ENCODE measurements at places on chromosomes 5 and 9.

DNA sequence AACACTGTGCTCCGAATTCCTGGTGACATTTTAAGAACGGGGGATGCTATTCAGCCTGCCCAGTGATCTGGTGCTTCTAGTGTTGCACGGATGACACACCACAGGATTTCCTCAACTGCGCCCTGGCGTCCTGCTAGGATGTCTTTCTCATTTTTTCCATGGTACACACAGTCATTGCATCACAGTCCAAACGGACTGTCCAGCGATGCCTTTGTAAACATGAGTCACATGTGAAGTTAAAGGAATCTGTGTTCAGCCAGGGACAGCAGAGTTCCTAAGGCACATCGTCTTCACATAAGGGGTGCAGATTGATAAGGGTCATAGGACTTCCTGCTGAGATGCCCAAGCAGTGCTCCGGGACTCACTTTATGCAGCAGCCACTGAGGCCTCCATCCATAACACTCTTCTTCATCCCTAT, 9.3 kb upstream of the PTPN3 start:
- no peak for DNase-seq

GRCh38 chr5:66814146-66814991, 218.2 kb downstream of the MAST4 start:
- peak; percentile 34 for DNase-seq

DNA sequence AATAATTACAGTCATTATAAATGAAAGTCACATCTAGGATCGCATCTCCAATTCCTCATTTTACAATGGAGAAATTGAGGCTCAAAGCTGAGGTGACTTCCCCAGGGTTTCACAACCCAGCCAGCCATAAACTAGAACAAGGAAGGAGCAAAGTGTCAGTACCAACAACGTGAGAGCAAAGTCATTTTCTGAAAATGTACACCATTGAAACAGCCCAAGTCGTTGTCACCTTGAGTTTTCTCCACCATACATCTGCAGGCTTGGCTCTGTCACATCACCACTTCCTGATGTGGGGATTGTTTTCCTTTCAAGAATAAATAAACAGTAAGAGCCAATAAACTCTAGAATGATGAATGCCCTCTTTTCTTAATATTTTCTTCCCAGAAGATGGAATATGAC, 184.5 kb upstream of the PTGER4 start:
- DNase-seq: no peak

DNA sequence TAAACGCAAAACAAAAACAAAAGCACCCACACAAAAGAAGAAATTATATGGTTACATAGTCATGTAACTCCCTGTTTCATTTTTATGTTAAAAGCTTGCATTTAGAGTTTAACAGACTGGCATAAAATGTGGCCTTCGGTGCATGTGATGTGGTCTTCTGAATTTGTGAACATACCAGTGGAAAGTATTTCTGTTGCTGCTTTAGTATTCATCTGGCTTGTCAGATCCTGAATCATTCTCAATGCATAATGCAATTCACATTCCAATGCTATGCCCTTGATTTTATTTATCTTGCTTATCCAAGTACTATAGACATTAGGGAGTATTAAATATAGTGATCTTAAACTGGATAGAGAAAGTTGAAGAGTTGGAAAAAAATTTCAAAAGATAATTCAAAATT, 740.2 kb upstream of the ZNF608 start:
- no peak for DNase-seq

DNA sequence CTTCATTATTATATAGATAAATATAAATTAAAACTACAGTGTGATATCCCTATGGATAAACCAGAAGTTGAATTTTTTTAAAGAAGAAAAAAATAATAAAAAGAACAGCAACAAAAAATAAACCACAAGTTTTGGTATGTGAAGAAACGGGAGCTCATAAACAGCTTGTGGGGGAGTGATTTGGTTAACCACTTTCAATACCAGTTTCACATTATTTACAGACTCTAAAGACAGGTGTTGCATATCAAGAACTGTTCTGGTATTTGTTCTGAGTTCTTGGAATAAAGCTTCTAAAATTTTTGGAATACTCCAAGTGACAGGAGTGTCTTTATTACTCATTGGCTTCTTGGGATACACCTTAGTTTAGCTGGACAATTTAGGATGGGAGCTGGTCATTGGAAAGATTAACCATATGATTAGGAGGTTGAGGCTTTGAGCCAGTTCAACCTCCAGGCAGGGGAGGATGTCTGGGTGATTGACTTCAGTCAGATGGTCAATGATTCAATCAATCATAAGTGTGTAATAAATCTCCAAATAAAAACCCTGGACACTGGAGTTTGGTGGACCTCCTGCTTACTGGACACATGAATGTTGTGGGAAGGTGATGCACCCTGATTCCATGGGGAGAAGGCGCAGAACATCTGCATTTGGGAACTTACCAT, 2223.1 kb upstream of the C9orf72 start:
- DNase-seq: no peak

DNA sequence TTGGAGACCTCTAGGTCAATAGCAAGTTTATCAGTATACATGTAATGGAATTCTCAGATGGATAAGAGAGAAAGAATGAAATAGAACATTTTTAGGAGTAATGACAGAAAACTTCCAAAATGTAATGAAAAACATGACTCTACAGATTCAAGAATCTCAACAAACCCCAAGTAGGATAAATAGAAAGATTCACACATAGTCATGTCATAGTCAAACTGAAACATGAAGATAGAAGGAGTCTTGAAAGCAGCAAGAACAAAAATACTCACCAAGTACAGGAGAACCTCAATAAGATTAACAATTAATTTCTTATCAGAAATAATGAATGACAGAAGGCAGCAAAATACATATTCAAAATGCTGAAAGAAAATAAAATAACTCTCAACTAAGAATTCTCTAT, 164.5 kb downstream of the SPATA31D1 start:
- no peak for DNase-seq

DNA sequence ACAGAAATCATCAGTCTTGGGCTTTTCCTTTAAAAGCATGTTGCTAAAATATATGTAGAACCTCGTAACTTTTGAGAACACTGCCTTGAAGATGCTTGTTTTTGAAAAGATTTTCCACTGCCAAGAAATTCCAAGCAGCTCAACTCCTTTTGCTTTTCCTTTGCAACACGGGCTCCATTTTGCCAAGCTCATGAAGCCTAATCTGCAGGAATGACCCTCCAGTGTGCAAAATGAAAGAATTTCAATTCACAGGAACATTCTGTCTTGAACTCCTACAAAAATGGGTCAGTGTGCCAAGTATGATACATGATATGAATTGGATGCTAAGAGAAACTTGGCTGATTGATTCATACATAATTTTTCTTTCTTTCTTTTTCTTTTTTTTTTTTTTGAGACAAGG, 35.4 kb upstream of the ERCC6L2 start:
- DNase-seq: no peak

DNA sequence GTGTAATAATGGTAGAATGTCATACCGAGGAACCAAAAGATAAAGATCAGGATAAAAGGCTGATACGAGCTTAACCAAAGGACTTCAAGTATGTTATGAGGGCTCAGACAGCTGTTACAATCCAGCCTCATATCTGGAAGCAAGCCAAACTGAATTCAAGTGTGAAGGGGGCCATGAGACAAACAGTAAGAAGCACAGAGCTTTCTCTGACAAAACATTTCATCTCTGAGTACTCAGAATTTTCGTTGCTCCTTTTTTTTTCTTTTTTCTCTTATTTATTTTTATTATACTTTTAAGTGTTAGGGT, 52.9 kb upstream of the CD180 start:
- DNase-seq: no peak

- no peak for DNase-seq
Observed at GRCh38 chr5:171131497-171131896, 177.6 kb upstream of the TLX3 start.

- DNase-seq: no peak
Observed at GRCh38 chr5:172868436-172868923, 34.4 kb downstream of the ERGIC1 start.

GRCh38 chr9:18864516-18864915, 168.5 kb downstream of the SAXO1 start:
- no peak for DNase-seq

DNA sequence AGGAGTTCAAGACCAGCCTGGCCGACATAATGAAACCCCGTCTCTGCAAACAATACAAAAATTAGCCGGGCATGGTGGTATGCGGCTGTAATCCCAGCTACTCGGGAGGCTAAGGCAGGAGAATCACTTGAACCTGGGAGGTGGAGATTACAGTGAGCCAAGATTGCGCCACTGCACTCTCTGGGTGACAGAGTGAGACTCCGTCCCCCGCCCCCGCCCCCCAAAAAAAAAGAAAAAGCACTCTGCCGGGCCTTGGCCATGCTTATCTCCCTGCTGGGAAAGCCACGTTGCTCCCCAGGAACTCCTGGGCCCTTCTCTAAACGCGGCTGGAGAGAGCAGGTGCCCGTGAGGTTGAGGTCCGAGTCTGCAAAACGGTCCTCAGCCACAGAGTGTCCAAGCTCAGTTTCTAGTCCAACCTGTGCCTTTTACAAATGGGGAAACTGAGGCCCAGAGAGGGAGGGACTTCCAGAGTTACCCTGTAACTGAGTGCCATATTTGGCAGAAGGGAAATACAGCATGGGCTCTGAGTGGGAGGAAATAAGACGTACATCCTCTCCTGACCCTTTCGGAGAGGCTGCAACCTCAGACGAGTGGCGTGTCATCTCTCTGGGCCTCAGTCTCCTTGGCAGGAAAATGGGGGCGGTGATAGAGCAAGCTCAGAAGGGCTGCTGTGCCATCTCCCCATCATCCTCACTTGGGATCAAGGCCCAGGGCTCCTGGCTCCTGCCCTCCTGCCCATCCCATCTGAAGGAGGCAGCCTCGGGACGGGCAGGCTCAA, 6.6 kb upstream of the PHYHD1 start:
- no peak for DNase-seq

DNA sequence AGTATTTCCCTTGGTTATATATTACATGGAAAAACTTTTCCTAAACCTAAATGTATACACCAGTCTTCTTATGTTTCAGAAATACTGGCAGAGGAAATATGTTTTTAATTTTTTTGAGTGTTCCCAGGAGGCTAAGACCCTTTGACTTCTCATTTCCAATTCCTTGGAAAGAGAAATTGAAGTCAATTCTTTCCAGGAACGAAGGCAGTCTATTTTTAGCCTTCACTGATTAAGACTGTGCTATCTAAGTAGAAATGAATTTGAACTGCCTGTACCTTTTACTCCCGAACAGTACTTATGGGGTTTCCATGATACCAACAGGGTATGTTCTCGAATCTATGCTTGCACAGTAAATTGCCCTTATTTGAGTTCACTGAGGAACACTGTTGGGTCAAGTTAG, 340.3 kb upstream of the CD180 start:
- no peak for DNase-seq

DNA sequence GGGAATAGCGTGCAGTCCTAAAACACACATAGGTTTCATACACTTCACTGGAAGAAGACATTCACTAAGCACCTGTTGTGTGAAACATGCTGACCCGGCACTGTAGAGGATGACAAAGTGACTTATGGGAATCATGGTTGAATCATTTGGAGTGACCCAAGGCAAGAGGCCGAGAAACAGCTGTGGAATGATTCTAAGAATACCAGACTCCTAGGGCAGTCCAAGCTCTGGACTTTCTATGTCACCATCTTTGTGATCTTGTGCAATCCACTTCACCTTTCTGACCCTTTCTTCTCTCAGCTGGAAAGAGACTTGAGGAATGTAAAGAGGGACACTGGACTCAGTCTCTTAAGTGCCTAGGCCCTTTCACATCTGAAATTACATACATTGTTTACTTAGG, 13.1 kb downstream of the MSANTD3 start:
- DNase-seq: no peak

GRCh38 chr9:5557606-5558587, 47.6 kb downstream of the PDCD1LG2 start:
- DNase-seq: peak; percentile 8

DNA sequence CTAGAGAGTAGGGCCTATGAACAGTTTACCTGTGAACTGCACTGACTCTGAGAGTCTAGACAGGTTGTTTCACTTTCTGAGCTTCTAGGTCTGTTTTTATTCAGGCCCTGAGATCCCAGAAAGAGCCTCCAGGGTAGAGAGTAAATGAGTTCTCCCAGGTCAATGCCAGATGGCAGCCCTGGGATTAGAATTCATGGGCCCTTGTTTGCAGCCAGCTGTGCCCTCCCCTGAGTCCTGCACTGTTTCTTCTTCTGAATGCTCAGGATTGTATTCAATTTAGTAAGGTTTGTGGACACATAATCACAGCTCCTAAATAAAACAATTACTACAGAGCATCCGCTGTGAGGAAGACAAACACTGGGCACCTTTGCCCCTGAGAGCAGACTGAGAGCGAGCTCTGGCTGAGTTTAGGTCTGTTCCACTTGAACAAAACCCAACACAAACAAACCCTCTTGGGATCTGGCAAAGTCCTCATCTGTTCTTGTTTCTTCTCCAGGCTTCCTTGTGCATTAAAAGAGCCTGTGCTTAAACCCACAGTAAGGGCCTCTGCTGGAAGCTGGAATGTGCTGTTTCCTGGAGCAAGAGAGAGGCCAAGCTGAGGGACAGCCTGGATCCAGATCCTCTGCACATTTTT, 29.9 kb downstream of the FAM219A start:
- DNase-seq: no peak

- DNase-seq: no peak
Observed at GRCh38 chr5:119017994-119018393, 29.6 kb upstream of the DTWD2 start.

DNA sequence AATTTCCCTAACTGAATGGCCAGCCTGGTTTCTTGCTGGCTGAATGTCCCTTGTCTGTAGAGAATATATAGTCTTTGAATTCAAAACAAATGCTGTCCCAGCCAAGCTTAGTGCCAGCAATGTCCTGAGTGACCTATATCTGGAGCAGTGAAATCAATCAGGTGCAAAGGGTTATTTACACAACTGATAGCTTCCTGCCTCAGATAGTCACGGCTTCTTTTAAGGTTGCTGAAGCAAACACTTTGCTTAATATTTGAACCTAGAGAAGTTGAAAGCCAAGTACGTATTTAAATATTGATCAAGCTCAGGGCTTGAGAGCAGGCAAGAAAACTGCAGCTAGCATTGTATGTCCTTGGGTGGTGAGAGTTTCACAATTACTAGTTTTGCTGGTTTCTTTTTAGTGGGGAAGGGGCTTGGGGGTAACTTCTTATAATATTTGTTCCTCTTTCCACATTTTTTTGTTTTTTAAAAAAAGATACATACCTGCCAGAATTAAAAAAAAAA, 2.0 kb upstream of the ARHGEF28 start:
- no peak for DNase-seq
